ENCODE measurements at places on chromosomes 7 and 10. TPM values are rescaled to one million over a fixed set of nuclear protein-coding genes. Genes with fewer than 3 reads are reported as not detected.

DNA sequence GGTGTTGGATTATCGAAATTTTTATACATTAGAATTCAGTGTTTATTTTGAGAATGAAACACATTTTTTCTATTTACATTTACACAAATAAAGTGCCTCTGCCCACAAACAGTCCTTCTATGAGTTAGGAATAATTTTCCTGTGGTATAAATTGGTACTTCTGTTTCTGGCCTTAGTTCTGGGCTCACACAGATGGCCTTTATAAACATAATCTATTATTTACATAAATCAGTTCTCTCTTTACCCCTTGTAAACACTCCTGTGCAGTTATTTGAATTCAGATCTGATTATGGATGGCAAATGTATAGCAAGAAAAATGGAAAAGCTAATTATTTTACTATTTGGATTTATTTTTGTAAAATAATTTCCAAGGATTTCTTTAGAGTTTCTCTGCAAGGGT, 143.2 kb downstream of the PRKG1 start:
- no peak for DNase-seq

The SPAM1 gene
- total RNA-seq = not detected

DNA sequence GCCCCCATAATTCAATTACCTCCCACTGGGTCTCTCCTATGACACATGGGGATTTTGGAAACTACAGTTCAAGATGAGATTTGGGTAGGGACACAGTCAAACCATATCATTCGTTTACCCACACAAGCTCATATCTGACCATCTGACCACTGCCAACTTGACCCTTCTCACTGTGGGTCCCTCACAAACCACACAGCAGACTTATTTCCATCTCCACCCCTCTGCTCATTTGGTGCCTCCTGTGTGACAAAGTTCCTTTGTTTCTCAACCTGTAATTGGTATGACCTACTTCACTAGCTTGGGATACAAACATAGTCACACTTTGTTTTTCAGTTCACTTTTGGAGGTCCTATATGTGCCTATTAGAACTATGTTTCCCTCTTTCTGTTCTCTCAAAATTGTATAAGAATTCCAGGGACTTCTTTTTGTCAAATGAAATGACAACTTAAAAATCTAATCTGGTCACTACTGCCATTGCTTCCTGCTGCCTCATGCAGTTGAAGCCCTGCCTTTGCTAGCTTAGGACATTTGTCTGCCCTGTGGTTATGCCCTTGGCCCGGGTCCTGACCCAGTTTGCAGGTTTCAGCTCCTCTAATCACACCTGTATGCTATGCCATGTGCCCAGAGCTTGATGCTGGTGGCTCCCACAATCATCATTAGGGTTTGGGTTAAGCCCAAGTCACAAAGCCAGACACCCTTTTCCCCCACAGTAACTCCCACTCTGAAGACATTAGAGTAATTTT, 69.9 kb downstream of the PPP1R3C start:
- no peak for DNase-seq

- DNase-seq = no peak
Measured at GRCh38 chr10:6045314-6045848, 16.8 kb downstream of the IL2RA start.

DNA sequence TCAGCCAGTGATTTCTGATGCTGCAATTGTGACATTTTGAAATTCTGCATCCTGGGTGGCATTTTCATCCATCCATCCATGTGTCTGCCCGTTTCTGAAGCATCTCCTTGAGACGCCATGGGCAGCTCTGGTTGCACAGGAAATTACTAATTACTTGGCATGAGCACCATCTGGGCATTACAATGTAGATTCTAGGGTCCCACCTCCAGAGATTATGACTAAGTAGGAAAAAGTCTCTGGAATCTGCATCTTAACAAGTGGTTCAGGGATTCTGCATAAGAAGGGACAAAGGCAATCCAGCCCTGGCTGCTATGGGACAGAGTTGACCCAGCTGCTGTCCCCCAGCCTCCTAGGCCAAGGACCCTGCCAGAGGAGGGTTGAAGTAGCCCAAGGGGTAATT, 65.3 kb downstream of the CUZD1 start:
- DNase-seq = no peak

DNA sequence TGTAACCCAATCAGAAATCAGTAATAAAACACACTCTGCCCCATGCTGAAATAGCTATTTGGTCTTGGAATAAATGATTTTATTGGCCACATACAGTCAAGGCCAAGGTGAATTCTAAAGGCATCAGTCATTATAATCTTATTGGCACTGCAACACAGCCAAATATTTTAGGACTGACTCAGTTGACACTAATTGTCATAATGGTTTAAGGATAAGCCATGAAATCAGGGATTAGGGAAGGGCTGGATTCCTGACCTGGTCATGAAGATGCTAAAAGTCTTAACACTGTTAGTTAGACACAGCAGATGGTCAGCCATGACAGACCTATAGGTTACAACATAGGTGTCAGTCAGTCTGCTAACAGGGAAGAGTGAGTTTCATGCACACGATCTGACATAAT, 330.3 kb upstream of the NPSR1 start:
- DNase-seq = no peak

The SORBS1 gene
- total RNA-seq = 703 TPM

- no peak for DNase-seq
Measured at GRCh38 chr7:84548366-84549365, 354.1 kb upstream of the SEMA3A start.

GRCh38 chr7:137266764-137267163, 76.8 kb downstream of the PTN start:
- no peak for DNase-seq

DNA sequence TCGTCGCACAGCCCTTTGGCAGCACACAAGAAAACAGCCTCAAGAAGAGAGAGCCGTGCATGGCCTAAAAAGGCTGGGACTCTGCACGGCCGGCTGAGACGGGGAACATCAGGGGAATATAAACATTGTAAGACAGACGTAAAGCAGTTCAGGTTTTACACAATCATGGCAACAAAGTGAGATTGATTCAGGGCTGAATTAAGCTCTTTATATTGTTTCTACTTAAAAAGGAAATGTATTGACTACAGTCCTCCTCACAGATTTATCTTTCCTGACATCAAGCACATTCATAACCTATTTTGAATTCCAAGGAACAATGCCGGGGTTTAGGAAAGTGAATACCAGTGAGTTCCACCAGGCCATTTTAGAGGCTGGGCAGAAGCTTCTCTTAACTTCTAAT, 25.2 kb downstream of the SORBS1 start:
- no peak for DNase-seq

- no peak for DNase-seq
Measured at GRCh38 chr10:98193037-98193436, 58.6 kb downstream of the R3HCC1L start.

GRCh38 chr10:28248092-28248491, 54.8 kb downstream of the MPP7 start:
- no peak for DNase-seq

- no peak for DNase-seq
Measured at GRCh38 chr10:117186832-117187615, 10.3 kb upstream of the KCNK18 start.

GRCh38 chr10:71294091-71294561, 24.9 kb upstream of the SLC29A3 start:
- DNase-seq = no peak

The SFTPA1 gene
- 0.17 TPM for total RNA-seq

GRCh38 chr7:2876031-2876731, 32.1 kb upstream of the GNA12 start:
- DNase-seq = no peak

DNA sequence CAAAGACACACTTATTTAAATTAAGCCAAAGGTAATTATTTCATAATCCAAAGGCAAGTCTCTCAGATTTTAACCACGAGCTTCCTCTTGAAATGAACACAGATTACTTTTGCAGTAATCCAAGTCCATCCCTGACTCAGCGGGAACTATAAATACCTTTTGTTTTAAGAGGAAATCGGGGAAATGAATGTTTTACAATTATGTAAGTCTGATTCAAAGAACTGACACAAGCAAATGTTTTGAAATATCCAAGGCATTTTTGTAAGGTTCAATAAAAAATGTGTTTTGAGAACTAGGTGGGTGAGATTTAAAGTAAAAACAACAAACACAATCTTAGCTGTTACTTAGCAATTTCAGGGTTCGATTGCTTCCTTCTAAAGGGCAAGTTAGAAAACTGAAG, 179.8 kb upstream of the ASAH2 start:
- no peak for DNase-seq

DNA sequence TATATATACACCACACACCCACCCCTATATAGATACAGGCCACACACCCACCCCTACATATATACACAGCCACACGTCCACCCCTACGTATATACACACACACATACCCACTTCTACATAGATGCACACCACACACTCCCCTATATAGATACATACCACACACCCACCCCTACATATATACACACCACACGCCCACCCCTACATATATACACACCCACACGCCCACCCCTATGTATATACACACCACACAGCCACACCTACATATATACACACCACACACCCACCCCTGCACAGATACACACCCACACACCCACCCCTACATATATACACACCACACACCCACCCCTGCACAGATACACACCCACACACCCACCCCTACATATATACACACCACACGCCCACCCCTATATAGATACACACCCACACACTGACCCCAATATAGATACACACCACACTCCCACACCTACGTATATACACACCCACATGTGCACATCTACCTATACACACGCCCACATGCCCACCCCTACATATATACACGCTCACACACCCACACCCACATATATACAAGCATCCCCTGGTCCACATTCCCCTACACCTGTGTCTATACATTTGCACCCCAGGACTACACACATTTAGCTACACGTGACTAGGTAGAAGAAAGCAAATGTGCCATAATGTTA, 52.1 kb upstream of the UBE3C start:
- DNase-seq = no peak

DNA sequence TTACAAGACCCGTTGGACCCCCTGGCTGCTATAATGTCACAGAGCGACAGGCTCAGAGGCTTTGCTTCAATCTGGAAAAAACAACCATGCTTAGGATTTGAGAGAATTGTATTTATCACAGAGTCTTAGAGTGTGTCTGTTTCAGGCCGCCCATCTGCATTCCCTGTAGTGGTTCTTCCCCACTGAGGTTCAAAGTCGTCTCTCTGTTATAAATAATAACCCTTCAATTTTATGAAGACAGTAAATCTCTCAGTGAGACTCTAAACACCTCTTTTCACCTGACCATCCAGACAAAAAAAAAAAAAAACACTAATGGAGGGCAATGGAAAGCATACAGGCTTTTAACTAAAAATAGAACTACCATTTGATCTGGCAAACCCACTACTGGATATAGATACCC, 565.4 kb upstream of the AUTS2 start:
- DNase-seq = no peak

The GARIN1A gene
- total RNA-seq = 0.97 TPM

DNA sequence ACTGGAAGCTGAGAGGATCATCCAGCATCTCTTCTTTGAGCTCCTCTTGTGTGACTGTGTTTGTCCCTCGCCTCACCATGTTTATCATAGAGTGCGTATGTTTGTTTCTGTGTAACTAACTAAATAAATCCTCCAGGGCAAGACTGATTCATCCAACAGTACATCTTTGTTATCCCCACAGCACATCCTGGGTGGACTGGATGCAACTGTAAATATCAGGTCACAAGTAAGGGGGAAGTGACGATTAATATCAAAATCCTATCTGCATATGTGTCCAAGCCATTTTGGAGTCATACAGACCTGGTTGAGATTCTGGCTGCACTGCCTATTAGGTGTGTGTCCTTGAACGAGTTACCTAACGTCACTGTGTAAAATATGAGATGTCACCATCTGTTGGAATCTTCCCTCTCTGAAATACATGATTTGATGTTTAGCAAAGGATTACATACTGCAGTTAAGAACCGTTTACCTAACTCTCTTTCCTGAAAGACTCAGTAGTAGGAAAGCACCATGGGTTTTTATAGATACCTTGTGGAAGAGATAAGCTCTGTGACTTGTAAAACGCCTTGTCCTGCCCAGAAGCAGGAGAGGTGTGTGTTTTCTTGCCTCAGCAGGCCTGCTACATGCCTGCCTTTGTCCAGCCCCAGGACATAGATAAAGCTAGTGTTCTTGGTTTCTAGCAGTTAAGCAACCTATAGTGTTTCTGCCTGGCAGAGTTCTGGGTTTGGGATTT, 25.8 kb downstream of the WBP1L start:
- no peak for DNase-seq

- DNase-seq = no peak
Measured at GRCh38 chr10:125521721-125522680, 161.0 kb downstream of the TEX36 start.

The HOXA13 gene
- not detected for total RNA-seq

GRCh38 chr10:113866551-113867394, 12.3 kb downstream of the NHLRC2 start:
- peak; percentile 21 for DNase-seq

The CYP2E1 gene
- 0.69 TPM for total RNA-seq

DNA sequence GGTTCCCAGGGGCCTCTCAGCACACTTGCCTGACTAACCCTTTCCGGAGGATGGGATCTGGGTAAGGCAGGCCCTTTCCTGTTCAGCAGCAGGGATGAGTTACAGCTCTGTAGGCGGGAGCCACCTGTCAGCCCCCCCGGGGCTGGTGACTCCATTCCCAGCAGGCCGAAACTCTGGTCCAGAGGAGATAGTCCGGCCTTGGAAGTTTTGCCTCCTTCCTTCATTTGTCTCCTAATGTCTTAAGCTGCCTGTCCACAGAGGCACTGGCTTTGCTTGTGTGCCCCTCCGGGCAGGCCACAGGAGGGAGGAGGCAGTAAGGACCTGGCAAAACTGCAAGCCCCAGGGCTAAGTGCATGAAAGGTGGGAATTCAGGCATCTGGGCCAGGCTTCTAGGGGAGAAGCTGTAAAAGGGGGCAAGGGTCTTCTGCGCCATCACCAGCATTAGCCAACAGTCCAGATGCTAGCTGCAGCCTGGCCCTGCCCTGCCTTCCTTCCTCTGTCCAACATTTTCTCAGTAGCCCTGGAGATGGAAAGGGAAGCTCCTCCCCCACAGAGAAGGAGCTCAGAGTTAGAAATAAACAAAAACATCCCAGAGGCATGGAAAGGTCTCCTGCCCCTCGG, 1.2 kb downstream of the ADIRF start:
- DNase-seq = peak; percentile 37

DNA sequence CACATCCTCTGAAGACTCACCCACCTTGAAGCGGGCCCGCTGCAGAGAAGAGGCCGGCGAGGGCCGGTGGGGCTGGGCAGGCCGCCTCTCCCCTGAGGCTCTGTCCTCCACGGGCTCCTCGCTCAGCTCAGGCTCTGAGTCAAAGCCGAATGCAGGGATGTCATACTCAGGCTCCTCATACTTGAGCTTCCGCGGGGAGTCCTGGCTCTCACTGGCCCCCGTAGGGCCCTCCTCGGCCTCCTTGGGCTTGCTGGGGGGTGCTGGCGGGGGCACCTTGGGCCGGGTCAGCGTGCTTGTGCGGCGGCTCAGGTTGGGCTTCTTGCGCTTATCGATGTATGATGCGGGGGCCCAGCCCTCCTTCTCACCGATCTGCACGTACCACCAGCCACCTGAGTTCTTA, 109.9 kb downstream of the NEURL1 start:
- DNase-seq = no peak

- no peak for DNase-seq
Measured at GRCh38 chr7:27735165-27735564, 4.8 kb upstream of the TAX1BP1 start.

The PNLIPRP1 gene
- not detected for total RNA-seq

The WNT16 gene
- not detected for total RNA-seq

The CC2D2B gene
- total RNA-seq = 0.45 TPM

GRCh38 chr10:9175200-9175599, 1120.7 kb downstream of the GATA3 start:
- no peak for DNase-seq

- no peak for DNase-seq
Measured at GRCh38 chr7:7851381-7851780, 117.2 kb upstream of the GLCCI1 start.

All from left ventricle myocardium superior (tissue), 1 donor.